Stimulated activated CD4-positive, alpha-beta T cell treated with anti-CD3 and anti-CD28 coated beads, TNF-alpha, amount 100 ng/mL, for 4 hours (primary cell): ENCODE measurements at places on chromosomes 1 and 21.

DNA sequence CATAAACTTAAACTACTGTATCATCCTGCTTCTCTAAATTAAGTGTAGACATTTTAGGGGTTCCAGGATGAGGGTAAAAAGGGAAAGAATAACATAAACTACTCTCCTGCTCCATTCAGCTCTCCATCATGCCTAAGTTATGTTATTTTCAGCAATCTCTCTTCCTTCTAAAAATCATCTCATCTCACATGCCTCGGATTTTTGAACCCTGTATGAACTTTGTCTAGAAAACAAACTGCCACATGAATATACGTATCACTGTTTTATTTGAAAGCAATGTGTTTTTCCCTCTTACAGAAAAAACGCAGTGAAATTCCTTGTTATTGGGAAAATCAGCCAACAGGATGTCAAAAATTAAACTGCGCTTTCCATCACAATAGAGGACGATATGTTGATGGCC is 32.6 kb downstream of the ZBED6 start:
- DNase-seq = no peak

DNA sequence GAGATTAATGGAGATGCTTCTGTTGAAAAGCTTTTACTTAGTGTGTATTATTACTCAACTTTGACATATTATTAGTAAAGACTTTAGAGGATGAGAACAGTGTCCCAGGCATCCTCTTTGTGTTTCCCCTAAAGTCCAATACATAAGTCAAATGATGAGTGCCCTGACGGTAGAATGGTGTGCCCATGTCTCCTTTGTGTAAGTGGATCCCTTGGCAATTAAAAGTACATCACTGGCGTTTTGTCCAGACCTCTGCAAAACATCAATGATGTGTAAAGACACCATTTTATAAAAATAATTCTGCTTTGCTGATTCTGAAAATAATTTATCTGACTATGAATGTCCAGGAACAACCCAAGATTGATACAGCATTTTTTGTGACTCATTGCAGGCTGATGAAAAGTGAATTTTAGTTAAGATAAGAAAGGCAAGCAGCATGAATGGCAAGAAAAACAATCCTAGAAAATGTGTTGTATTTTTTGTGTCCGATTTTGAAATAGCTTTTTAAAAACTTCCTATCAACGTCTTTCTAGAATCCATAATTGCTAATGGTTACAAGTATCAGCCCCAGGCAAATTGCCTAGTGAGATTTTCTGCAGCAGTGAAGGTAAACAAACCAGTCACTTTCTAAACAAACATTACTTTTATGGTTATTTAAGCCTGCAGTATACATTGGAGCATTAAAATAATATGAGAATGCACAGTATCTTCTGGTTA is 251.5 kb downstream of the PTPRC start:
- DNase-seq = no peak

- DNase-seq = no peak
These were observed 3.3 kb upstream of the KNCN start for GRCh38 chr1:46554597-46555381.

DNA sequence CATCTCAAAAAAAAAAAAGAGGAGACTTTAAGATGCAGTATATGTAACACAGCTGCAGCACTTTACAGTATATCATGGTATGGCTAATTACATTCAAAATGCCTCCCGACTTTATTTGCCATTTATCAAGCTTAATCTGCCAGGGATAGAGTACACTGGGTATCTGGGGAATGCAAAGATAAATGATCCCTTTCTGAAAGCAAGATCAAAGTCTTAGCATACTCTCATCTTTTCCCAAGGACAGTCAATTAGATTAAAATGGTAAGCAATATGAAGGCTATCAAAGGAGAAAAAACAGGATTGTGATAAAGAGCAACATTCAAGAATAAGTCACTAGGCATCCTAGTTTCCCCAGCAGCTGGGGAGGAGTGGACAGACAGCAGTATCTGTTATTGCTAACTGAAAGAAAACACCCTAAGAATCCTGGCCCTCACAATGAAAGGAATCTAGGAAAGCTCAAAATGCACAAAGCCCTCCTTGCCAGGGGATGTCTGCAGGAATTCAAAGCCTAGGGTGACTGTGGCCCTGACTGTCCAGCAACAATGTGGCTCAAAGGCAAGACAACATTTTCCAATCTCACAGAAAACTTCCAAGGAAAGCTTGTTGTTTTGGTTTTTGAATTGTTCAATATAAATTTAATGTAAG is 56.7 kb upstream of the RAP1GAP start:
- DNase-seq = no peak

GRCh38 chr1:109523706-109524105 is 14.2 kb upstream of the AMIGO1 start:
- no peak for DNase-seq

DNA sequence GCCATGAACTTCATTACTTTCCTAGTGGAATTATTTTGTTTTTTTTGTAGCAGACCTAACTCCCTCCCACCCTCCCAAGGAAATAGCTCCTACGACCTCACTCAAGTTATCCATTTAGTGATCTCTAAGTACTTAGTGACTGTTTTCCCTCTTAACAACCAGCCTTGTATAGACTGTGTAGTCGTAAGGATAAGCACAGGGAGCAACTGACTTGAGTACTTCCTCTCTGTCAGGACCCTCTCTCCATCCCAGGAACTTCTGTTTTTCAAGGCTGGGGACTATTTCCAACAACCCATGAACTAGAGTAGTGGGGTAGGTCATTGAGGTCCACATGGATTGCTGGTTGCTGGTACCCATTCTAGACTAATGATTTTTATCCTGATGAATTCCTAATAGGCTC is 1.9 kb downstream of the AGO1 start:
- no peak for DNase-seq

- no peak for DNase-seq
These were observed 651 bp downstream of the ZBTB8A start for GRCh38 chr1:32539584-32540571.

DNA sequence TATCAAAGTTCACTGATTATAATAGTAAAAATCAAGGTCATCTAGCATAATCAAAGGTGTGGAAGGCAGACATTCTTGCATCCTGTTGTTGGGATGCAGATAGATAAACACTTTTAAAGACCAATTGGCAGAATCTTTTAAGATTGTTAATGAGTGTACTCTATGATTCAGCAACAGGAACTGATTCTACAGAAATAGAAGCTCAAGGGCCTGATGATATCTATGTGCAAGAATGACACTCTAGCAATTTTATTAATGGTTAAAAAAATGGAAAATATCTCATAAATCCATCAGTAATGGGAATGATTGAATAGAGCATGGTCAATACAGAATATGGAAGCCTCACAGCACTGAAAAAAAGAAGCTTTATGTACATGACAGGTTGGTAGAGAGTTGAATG is 2.2 kb upstream of the ATP1A4 start:
- no peak for DNase-seq
